ENCODE measurements at places on chromosomes 5 and 9.

DNA sequence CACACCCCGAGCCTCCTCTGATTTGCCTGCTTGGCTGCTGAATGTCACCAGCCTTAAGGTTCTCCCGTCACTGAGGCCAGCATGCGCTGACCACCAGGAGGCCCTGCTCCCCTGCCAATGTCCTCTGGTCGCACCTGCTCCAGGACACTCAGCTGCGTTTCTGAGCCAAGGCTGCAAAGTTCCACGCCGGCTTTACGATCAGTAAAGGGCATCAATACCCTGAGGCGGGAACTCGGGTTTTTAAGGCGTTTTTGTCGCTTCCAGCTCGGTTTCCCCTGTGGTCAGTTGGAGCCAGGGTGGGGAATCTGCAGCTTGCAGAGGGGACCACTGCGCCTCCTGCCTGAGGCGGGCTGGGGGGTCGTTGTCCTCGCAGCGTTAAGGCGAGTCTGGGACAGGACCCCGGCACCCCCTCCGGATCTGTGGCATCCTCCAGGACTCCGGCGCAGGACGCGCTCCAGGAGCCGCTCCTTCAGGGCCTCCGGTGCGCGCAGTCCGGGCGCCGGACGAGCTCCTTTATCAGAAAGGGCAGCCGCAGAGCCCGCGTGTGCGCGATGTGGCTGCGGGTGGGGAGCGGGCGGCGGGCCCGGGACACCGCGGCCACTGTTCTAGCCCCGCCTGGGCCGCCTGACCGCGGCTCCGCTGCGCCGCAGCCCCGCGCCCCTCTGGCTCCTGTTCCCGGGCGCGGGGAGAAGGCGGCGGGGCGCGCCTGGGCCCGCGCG lies 24.1 kb upstream of the FLT4 start:
- no peak for DNase-seq

- peak; percentile 34 for DNase-seq
These were observed 421.5 kb upstream of the DAP start for GRCh38 chr5:11182441-11183080.

GRCh38 chr9:126482361-126483044 lies 131.2 kb upstream of the LMX1B start:
- no peak for DNase-seq

- DNase-seq: no peak
These were observed 118.1 kb downstream of the SLIT3 start for GRCh38 chr5:169182797-169183196.

GRCh38 chr9:137128862-137129455 lies 10.0 kb upstream of the GRIN1 start:
- DNase-seq: no peak

- DNase-seq: no peak
These were observed 1400.7 kb downstream of the CDH12 start for GRCh38 chr5:21452449-21452848.

DNA sequence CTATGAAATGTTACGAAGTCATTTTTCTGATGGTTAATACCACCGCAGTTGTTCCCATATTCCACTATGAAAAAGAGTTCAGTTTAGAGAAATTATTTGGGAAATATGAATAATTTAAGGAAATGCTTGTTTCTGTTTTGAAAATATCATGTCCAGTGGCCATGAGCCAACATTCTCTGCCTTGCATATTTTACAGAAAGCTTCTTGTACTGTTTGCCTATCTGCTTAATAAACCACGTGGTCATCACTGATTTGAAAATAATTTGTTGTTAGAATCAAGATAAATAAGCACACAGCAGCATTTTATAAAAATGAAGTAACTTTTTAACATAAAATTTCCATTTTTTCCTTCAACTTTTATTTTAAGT lies 381.5 kb upstream of the CDH18 start:
- no peak for DNase-seq

DNA sequence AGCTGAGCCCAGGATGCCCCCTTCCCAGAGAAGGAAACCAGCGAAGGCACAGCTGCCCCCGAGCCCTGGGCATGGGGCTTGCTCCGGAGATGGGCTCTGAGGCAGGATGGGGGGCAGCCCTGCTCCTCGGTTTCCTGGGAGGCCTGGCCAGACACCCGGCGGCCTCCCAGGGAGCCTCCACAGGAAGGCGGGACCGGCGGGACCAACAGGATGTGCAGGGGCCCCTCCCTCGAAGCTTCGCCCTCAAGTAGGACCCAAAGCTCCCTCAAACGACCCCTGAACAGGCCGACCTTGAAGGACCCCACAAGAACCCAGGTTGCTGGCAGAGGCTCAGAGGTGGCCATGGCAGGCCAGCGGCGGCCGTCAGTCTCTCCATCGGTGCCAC lies 11.7 kb downstream of the EXD3 start:
- DNase-seq: no peak

DNA sequence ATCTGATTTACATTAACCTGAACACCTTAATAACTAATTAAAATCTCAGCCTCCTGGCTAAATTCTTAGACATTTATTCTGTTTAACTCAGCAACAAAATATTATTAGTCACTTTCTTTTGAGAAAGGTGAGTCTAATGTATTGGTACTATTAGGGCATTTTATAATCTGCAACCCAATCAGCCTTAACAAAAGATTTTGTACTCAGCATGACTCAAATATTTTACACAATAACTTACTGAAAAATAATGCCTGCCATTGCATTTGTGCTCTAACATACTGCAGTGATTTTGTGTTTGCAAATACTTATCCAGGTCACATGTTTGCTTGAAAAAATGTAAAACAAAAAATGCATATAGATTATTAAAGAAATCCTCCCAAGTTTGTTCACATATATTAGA lies 1129.9 kb downstream of the TAF11L14 start:
- DNase-seq: no peak

DNA sequence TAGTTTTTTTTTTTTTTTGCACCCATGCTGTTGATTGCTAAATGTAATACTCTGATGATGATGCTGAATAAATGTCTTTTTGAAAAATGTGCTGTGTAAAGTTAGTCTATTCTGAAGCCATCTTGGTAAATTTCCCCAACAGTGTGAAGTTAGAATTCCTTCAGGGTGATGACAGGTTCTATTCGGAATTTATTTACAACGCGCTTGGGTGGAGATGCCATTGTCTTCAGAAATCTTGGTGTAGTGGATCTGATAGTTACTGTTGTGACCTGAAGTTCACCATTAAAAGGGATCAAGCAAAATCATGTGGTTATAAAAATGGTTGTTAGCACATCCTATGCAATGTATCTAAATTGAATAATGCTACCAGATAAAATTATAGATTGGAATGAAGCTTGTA lies 36.3 kb upstream of the DMRT1 start:
- no peak for DNase-seq

- no peak for DNase-seq
These were observed 113.9 kb downstream of the CDH10 start for GRCh38 chr5:24530906-24531305.

DNA sequence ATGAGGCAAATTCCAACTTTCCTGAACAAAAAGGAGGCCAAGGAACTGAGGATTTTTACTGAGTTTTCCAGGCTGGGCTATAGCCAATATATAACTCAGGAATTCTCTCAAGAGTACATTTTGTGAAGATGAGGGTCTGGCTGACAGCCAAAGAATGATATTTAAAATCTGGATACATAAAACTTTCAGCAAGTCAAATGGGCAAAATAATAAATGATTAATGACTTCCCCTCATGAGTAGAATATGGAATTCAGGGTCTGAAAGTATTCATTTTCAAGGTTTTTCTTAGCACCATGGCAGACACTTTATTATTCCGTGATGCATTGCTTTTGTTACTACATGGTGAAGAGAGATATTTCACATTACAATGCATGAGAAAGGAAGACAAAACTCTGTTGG lies 7.8 kb downstream of the FAM81B start:
- no peak for DNase-seq

DNA sequence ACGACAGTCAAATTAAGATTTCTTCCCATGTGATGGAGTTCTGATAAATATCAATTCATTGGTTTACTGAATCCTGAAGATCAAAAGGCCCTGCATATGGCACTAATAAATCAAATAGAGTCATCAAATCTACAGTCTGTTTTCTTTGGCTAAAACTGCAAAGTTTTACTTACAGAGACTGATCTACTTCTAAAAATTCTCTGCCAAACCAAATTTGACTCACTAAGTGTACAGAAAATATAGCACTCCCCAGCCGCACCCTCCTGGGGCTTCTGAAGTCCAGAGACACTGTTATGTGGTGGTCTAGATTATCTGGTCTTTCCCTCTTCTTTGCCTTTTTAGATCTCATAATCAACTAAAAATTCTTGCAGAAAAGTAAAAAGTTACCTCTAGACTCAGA lies 237.7 kb downstream of the MLLT3 start:
- no peak for DNase-seq

GRCh38 chr9:108855888-108856287 lies at the start of gene ACTL7B:
ACTL7B (minus strand) TSS chr9:108855986; CDS start chr9:108855930, 56 bp downstream.
- no peak for DNase-seq

- no peak for DNase-seq
These were observed 3.0 kb downstream of the EQTN start for GRCh38 chr9:27293996-27294395.

GRCh38 chr5:164237486-164237885 lies 732.1 kb downstream of the MAT2B start:
- no peak for DNase-seq

DNA sequence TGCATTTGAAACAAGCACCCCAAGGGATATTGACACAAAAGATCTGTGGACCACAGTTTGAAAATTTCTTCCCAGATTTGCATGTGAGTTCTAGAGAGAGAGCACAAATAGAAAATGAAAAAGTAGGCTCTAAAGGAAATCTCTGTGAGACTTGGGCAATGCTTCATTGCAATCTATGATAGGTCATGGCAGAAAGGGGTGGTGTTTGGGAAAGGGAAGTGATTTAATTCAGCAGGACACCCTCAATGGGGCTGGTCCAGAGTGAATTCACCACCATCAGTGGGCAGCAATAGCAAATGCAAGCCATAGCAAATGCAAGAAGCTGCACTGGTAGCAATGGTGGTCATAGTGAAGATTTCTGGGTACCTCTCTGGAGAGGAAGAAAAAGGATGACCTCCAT lies 58.1 kb downstream of the ANKRD55 start:
- no peak for DNase-seq

- no peak for DNase-seq
These were observed 323.2 kb upstream of the CCNH start for GRCh38 chr5:87735923-87736322.

- no peak for DNase-seq
These were observed 12.4 kb upstream of the SUB1 start for GRCh38 chr5:32572778-32573480.

DNA sequence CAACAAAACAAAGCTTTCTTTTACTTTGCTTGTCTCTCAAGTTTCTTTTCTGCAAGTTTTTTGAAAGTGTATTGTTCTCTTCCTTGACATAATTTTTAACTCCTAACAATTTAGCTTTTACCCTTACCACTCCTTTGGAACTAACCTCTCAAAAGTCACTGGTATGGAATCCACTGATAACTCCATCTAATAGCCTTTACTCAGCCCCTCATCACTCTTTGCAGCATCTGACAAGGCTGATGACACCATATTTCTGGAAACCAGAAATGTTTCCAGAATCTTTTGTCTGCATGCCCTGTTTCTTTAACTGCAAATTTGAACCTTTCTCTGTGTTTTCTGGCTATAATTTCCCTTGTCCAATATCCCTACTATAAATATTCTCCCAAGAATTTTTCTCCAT lies 46.5 kb downstream of the ZNF474 start:
- no peak for DNase-seq

DNA sequence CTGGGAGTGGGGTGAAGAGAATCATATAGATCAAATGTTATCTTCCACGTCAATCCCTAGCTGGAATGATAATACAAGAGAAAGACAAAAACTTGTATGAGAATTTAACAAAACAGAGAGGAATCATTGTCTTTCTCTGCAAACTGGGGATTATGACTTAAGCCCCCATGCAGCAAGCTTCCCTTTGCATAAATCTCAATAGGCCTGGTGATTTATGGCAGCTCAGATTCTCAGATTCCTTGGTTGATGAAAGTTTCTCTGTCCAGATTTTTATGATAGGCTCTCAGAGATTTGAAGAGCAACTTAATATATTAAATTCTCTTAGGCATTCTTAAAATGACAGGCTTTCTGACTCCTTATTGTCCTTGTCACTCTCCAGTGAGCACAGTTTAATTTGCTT lies 56.0 kb downstream of the RASGRF2 start:
- DNase-seq: no peak

DNA sequence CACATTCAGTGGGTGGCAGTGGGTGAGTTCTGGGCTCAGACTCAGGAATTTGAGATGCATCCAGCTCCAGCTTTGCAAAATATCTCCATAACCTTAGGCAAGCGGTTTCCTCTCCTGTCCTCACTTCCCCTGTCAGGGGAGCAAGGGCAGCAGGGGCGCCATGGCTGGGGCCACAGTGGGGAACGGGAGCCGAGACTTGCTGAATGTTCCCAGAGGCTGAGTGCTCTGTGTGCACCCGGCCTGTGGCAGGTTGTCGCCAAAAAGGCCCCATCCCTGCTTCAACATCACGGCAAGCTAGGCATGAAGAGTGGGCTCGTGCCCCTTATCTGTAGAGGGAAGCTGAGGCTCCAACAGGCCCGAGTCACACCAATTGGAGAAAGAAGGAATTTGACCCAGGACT lies 268.8 kb downstream of the NSG2 start:
- no peak for DNase-seq

DNA sequence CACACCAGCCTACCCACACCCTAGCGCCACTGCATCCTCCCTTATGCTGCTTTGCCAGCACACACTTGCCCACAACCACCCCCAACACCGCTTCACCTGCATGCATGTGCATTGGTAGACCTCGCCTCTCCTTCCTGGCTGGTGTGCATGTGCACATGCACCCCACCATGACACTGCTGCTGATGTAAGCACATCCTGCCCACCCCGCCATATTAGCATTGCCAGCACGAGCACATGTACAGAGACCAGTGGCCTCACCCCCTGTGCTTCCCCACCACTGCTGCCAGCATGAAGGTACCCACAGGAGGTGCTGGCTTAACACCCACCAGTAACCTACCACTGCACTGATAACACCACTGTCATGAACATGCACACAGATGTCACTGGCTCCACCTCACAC lies 218.2 kb downstream of the SLCO4C1 start:
- DNase-seq: no peak

- DNase-seq: no peak
These were observed 66.8 kb downstream of the FOXD1 start for GRCh38 chr5:73381590-73382400.

DNA sequence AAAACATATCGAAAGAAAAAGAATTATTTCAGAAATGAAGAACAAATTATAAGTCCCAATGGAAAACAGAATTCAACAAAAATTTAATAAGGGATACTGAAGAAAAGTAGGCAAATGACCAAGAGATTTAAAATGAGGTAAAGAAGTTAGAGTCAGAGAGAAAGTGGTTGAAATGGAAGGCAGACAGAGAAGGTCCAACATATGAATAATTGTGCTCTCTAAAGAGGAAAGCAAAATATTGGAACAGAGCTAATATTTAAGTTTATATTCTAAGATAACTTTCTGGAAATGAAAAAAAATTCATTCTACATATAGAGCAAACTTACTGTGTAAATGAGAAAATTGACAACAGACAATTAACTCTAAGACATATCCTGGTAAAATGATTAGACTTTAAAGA lies 94.1 kb downstream of the PTCH1 start:
- DNase-seq: no peak

DNA sequence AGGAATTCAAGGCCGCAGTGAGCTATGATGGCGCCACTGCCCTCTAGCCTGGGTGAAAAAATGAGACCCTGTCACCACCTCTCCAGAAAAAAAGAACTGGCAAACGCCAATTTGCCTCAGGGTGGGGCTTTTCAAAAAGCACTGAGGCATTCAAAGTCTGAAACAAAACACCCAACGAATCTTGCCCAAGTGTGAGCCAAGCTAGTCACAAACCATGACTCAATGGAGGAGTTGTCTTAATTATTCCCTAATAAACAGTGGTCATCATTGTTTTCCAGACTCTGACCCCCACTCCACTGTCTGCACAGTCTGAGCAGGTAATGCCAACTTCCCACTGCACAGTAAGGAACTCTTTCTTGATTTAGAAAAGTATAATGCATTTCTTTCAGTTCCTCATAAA lies 16.8 kb downstream of the FRMD3 start:
- no peak for DNase-seq
